RWPE1 (cell line): ENCODE measurements at places on chromosomes 6 and 20.

DNA sequence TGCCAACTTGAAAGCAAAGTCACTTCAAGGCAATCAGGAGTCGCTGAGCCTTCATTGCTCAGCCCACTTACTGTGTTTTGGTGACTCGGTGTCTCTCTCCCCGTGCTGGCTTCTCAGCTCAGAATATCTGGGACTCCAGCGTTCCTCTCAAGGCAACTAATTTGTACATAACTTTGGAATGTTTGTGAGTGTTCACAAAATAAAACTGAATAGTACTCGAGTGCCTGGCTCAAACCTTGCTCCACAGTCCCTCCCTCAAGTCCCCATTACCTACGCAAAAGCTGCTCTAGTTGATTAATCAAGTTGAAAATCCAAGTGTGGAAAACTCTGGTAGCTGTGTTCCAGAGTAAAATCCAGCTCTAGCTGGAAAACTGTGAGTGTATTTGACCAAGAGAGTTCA, 8.6 kb downstream of the IPCEF1 start:
- no peak for DNase-seq

- DNase-seq, result no peak
These were observed 607.2 kb downstream of the QKI start for GRCh38 chr6:164021589-164022250.

- peak; percentile 26 for DNase-seq
These were observed 190.9 kb downstream of the MAFB start for GRCh38 chr20:40497899-40498691.

DNA sequence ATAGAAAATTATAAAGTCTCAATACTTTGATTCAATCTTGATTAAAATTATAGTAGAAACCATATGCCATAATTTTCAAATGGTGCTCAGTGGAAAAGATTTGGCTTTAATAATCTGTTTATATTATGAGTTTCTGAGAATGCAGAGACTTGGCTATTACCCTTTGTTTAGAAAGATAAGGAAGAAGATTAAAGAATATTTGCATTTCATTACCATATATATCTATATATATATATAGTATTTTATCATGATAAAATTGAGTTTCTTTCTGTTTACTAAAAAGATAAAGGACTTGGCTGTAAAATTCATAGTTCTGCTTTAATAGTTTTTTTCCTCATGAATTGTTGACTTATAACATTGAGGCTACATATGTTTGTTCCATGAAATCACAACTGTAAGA, 679.3 kb upstream of the MAP3K7 start:
- DNase-seq, result no peak

DNA sequence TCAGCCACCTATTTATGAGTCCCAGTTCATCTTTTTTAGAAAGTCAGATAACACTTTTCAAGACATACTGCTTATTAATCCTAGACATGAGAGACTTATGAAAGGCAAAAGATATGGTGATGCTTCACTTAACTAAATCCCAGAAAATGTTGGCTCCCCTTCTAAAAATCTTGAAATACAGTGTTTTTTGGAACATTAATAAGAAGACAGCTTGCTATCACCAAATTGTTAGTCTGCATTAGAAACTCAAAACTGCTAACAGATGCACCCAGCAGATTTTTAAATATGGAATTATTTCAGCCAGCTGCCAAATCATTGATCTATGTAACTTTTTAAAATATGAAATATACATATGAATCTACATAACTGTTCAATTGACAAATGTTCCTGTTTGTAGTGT, 108.6 kb upstream of the TIAM2 start:
- no peak for DNase-seq

DNA sequence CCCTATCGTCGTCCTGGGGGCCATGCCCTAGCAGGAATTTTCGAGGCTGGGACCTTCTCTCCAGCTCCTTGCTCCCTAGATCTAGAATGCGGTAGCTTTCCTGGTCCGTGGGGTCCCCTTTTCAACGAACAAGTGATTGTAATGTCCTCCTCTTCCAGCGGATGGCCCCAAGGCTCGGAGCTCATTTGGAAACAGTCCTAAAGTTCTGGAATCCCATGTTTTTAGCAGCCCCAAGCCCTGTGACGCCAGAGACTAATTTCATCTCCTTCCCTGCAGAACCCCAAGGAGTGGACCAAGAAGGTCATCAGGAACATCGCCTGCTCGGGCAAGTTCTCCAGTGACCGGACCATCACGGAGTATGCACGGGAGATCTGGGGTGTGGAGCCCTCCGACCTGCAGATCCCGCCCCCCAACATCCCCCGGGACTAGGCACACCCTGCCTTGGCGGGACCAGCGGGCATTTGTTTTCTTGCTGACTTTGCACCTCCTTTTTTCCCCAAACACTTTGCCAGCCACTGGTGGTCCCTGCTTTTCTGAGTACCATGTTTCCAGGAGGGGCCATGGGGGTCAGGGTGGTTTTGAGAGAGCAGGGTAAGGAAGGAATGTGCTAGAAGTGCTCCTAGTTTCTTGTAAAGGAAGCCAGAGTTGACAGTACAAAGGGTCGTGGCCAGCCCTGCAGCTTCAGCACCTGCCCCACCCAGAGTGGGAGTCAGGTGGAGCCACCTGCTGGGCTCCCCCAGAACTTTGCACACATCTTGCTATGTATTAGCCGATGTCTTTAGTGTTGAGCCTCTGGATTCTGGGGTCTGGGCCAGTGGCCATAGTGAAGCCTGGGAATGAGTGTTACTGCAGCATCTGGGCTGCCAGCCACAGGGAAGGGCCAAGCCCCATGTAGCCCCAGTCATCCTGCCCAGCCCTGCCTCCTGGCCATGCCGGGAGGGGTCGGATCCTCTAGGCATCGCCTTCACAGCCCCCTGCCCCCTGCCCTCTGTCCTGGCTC, 48.5 kb downstream of the PYGB start:
- DNase-seq, result no peak

GRCh38 chr6:33702345-33702977, 9.0 kb downstream of the UQCC2 start:
- no peak for DNase-seq

DNA sequence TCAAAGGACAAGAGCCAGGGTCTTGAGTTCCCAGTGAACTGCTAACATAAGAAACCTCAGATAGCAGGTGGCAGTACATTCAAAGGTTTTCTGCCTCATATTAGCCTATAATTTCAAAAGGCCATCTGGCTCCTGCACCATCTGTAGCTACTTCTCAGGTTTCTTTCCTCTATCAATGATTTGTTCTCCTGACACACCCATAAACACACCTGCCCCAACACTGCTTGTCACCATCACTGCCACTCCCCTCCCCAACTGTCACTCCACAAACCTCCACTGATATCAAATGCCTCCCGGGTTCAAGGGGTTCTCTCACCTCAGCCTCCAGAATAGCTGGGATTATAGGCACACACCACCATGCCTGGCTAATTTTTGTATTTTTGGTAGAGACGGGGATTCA, 152.7 kb upstream of the SLC22A16 start:
- no peak for DNase-seq
